Spinal cord (tissue), 10 donors: ENCODE measurements at places on chromosomes 3 and 15. TPM values are rescaled to one million over a fixed set of nuclear protein-coding genes. Genes with fewer than 3 reads are reported as not detected.

Gene ROPN1B
- 1.3 TPM for total RNA-seq

Gene HYAL3
- total RNA-seq, result 9.7 TPM

Gene VIPR1
- total RNA-seq, result 1.4 TPM

Gene NTRK3
- 62.7 TPM for total RNA-seq

Gene FRMD5
- total RNA-seq, result 20.8 TPM

Gene MEX3B
- total RNA-seq, result 9.8 TPM

Gene MYLK
- total RNA-seq, result 47.7 TPM

Gene ROBO2
- 196 TPM for total RNA-seq

Gene TSEN2
- 23.7 TPM for total RNA-seq

Gene DUOXA2
- not detected for total RNA-seq

Gene CKMT1B
- total RNA-seq, result 12.8 TPM

Gene FMN1
- 5.7 TPM for total RNA-seq

Gene SST
- total RNA-seq, result 29.2 TPM

Gene ACAD9
- 32.0 TPM for total RNA-seq

Gene DPP8
- total RNA-seq, result 38.0 TPM

Gene GOLGA8R
- total RNA-seq, result 2.8 TPM

Gene PRR20G
- not detected for total RNA-seq

Gene HDC
- 1.3 TPM for total RNA-seq

Gene NUDT16
- 15.8 TPM for total RNA-seq

Gene FBXW12
- total RNA-seq, result 0.61 TPM

Gene COL6A5
- 0.20 TPM for total RNA-seq

Gene CCDC9B
- total RNA-seq, result 1.8 TPM

Gene PSTPIP1
- total RNA-seq, result 1.4 TPM

Gene LPCAT4
- 22.7 TPM for total RNA-seq

Gene TLR9
- not detected for total RNA-seq

Gene PEX5L
- 39.6 TPM for total RNA-seq

Gene ISL2
- 5.3 TPM for total RNA-seq

Gene KY
- 2.5 TPM for total RNA-seq

Gene MCTP2
- total RNA-seq, result 6.2 TPM

Gene AMT
- 4.1 TPM for total RNA-seq

Gene KLHL6
- 3.0 TPM for total RNA-seq

Gene NMNAT3
- total RNA-seq, result 10.0 TPM

Gene LRRC2
- total RNA-seq, result 4.6 TPM

Gene CORO2B
- total RNA-seq, result 16.7 TPM

Gene IRAK2
- 2.6 TPM for total RNA-seq

Gene ADAMTS17
- total RNA-seq, result 19.7 TPM

Gene NOX5
- 0.20 TPM for total RNA-seq

Gene GOLGA8S
- 1.1 TPM for total RNA-seq

Gene DNAH12
- total RNA-seq, result 7.8 TPM

Gene TIPIN
- total RNA-seq, result 14.4 TPM

Gene KBTBD8
- 3.4 TPM for total RNA-seq

Gene GNAT1
- total RNA-seq, result not detected

Gene RHCG
- 0.44 TPM for total RNA-seq

Gene PLA2G4E
- not detected for total RNA-seq

Gene GOLGA6L6
- not detected for total RNA-seq
